ENCODE measurements at places on chromosomes 6 and 20.

DNA sequence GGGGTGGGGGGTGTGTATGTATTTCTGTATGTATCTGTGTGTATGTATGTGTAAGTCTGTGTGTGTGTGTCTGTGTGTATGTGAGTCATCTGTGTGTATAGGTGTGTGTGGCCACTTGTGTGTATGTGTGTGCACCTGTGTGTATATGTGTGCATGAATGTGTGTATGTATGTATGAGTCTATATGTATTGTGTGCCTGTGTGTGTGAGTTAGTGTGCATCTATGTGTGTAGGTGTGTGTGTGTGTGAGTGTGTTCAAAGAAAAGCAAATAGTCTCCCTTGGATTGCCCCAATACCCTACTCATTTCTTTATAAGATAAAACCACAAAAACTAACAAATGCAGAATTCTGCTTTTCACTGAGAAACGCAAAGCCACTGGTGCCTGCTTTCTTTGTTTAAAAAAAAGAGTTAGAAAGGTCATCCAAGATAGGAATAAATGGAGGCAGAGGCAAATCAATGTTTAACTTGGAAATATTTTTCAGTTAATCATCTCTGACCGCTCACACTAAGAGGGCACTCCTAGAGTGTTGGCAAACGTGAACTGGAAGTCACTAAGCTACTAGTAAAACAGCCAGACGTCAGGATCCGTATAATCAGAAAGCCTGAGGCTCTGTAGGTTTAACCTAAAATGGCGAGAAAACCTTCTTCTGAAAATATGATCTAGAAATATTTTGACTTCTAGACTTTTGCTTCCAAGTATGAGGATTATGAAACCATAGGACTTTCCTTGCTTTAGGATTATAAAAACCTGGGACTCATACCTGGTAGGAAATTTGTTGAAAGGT is 37.4 kb upstream of the JAG1 start:
- no peak for DNase-seq

GRCh38 chr6:20291764-20292580 is 79.7 kb upstream of the MBOAT1 start:
- peak; percentile 43 for DNase-seq

DNA sequence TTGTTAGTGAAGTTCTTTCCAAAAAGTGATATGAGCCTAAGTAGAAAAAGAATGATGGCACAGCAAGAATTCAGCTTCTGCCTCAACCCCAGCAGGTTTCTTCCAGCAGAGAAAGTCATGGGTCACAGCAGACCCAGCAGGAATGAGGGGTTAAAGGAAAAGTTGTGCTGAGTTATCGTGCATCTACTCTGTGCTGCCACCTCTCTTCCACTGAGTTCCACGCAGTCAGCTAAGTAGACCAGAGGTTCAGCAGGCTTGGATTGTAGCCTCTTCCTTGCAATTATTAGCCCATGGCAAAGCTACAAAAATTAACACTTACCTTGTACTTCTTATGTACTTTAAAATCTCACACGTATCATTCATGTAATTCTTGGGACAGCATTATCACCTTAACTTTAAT is 510.8 kb downstream of the PTPRT start:
- DNase-seq: no peak

DNA sequence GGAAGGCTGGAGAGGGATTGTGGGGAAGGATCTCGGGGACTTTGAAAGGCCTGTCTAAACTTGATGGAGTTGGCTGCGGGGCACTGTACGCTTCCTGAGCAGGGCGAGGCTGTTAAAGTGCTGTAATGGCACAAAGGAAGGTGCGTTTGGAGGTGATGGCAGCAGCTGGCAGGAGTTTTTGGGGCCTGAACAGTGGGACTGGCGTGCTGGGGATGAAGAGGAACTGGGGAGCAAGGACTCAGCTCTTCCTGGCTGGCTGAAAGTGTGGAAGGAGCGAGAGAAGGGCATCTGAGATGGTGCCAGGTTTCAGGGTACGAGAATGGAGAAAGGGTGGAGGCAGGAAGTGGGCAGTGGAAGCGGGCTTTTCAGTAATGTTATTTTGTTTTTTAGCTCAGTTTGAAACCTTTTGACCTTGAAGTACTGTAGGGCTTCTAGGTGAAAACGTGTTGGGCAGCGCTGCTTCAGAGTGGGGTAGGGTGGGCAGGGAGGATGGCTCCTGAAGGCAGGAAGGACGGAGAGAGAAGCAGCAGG is 8.0 kb downstream of the TMEM181 start:
- DNase-seq: no peak

GRCh38 chr6:145761584-145761983 is 26.3 kb upstream of the EPM2A start:
- DNase-seq: no peak

DNA sequence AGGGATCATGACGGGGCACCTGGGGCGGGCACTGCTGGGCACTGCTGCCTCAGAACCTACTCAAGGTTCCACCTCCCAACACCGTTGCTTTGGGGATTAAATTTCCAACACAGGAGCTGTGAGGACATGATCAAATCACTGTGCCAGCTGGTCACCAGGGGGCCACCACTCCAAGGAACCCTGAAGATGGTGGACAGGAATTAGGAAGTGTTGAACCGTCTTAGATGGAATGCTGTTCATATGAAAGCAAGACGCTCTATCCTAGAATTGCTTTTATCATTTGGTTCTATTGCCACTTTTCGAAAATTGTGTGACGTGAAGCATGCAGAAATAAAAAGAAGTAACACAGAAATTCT is 140.3 kb downstream of the DLL1 start:
- DNase-seq: no peak

DNA sequence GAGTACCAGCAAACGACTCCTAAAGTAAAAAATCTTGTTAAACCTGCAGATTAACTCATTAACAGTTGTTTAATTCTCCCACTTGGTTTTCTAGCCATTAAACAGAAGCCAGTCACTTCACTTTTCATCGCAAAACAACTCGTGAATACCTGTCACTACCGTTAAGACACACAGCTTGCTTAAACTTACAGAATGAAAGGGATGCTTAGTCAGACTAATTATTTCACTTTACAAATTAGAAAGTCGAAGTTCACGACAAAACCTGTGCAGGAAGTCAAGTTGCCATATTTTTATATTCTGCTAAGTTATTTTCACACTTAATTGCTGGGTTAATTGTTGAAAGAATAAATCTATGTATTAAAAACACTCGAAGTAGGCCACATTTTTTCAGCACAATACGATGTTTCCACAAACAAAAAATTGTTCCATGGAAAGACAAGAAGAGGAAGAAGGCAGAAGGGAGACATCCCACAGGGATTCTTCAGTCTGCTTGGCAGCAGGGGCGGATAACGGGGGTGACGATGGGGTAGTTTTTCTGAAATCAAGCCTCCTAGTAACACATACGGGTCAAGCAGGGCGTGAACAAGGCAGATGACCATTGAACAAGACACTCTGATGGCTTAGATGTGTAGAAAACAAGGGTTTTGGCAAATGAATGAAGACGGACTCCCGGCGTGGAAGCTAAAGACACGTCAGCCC is 933 bp downstream of the SSR1 start:
- no peak for DNase-seq

GRCh38 chr20:63782051-63782471 is 42.5 kb downstream of the SLC2A4RG start:
- peak; percentile 88 for DNase-seq

GRCh38 chr20:891706-892080 is 24.4 kb downstream of the ANGPT4 start:
- no peak for DNase-seq

GRCh38 chr6:118890997-118891790 is 2.8 kb upstream of the ASF1A start:
- DNase-seq: no peak

DNA sequence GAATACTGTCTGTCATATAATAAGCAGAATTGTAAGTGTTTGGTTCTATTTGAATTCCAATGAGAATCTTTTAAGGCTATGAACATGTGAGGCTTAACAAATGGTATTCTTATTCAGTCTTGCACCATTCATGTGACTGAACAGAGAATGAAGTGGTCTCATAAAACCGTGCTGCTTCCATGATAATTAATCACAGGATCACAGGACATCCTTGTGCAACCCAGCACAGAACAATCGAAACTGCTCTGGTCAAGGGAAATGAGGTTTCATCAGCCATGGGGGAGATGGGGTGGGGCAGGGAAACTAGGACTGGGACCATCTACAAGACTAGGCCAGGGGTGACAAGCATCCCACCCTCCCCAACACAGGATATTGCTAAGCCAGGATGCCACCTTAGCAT is 6.0 kb downstream of the PPIL6 start:
- no peak for DNase-seq

- no peak for DNase-seq
Observed at GRCh38 chr6:14734416-14735340, 511.2 kb upstream of the JARID2 start.

DNA sequence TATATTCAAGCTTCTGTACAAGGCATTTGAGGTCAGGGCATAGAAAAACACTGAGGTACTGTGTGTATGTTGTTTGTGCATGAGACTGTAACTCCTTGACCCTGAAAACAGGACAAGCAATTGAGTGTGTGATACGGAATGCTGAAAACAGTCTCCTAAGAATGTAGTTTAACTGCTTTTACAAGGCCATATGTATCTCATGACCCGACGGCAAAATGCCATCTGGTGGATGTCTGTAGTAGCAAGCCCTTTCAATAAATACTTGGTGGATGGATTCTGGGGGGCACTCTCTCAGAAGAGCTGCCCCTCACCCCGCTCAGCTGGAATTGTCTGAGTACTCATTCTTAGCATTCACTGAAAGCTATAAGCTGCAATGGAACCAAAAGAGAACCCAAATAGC is 69.3 kb upstream of the EYS start:
- DNase-seq: no peak

Measured in T-helper 1 cell (primary cell).